ENCODE measurements at places on chromosomes 12 and 14.
A peak's percentile ranks its signal among the peaks of the same experiment; 100 is the strongest.

DNA sequence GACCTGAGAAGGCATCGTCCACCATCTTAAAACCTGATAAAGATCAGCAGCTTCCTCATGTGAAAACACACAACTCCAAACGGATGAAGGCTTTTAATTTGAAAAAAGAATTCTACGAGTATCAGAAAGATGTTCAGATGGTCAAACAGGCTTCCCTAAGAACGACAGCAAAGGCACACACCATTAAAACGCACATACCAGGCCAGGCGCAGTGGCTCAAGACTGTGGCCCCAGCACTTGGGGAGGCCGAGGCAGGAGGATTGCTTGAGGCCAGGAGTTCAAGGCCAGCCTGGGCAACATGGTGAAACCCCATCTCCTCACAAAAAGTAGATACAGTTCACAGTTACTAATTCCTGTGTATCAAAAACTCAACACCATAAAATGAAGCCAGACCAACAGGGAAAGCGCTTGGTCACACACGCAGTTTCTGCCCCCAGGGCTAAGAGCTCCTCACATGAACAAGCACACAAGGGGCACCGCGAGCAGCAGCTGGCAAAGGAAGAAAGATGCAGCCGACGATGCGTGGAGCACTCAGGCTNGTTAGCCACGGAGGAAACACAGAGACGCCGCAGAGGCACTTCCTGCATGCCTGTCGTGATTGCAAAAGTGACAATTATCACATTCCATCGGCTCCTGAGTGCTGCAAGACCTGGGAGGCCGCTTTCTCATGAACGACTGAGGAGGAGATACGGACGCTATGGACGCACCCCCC lies 78.0 kb downstream of the NOC4L start:
- DNase-seq, result peak; percentile 1

DNA sequence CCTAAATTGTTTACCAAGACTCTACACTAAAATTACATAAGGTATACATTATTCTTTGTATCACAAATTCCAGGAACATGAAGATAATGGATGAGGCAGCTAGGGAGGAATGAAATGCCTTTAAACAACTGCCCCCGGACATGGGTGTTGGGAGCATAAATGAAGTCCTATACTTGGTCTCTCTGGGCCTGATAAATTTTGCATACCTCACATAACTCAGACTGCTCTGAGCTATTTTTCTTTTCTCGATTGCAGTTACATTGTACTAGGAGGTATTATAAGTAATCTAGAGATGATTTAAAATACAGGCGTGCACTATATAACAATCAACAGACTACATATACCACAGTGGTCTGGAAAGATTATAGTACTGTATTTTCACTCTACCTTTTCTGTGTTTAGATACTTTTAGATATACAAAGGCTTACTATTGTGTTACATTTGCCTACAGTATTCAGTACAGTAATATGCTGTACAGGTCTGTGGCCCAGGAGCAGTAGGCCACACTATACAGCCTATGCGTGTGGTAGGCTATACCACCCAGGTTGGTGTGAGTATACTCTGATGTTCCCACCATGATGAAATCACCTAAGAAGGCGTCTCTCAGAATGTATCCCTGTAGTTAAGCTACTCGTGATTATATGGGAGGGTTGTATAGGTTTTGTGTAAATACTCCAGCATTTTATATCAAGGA lies 14.3 kb downstream of the FNTB start:
- DNase-seq, result no peak

GRCh38 chr12:130088504-130088903 lies 73.8 kb upstream of the FZD10 start:
- DNase-seq, result no peak

DNA sequence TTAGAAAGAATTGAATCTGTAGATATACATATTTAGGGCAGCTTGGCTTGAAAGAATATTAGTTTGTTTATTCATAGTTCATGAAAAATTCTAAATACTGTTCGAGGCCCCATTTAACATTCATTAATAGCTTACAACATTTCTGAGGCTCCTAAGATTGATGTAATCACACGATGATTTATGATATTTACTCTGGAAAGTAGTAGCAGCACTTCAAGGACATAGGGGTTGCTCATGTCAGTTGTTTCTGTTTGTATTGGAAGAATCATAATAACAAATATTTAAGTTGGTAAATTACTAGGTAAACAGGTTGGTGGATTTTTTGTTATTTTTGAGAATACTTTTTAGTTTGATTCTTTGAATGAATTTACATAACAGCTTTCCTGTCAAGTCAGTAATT lies 30.4 kb downstream of the CAND1 start:
- DNase-seq, result no peak

- DNase-seq, result no peak
These were observed 659.8 kb downstream of the VRK1 start for GRCh38 chr14:97456958-97457357.

- no peak for DNase-seq
These were observed 38.4 kb downstream of the MVK start for GRCh38 chr12:109612003-109612402.

- DNase-seq, result no peak
These were observed 14.0 kb downstream of the BRF1 start for GRCh38 chr14:105286759-105287144.

- no peak for DNase-seq
These were observed 199.9 kb upstream of the FOXN3 start for GRCh38 chr14:89616852-89617341.

Data from HS-5 (cell line).